CD4-positive, alpha-beta T cell treated with Interleukin-21 for 1 hour (primary cell): ENCODE measurements at places on chromosomes 7 and 10.

DNA sequence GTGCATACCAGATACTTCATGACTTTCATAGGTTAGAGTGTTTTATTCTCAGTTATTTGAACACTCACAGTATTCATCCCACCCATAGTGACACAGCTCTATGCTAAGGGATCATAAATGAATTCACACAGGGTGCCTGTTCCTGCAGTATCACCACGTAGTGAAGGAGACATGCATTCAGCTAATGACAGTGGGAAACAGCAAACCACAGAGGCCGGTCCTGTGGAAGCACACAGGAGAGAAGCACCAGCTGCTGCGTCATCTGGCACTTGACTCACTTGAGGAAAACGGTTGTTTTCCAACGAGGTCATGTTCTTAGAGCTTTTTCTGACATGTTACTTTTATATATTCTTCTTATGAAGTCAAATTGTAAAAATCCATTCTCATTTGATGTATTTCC is 73.0 kb downstream of the UBE3C start:
- no peak for DNase-seq

GRCh38 chr10:78417425-78418370 is 384.0 kb downstream of the RPS24 start:
- DNase-seq = no peak

GRCh38 chr10:62696798-62697197 is 107.7 kb upstream of the ADO start:
- no peak for DNase-seq

DNA sequence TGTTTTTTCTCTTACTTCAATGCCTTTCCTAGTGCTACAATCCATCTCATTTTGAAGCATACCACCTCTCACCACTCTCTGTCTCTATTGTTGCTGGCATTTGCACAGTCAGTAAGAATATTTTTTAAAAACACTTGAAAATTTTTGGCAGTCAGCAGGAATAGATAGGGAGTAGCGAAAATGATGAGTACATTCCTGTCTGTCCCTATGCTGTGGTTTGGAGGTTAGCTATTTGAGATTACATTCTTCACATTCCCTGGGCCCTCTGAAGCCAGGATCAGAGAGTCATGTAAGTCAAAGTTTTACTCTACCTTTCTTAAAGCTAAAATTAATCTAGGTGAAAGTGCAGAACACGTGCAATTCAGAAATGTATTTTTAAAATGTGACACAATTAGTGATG is 53.0 kb upstream of the MAGI2 start:
- DNase-seq = no peak

DNA sequence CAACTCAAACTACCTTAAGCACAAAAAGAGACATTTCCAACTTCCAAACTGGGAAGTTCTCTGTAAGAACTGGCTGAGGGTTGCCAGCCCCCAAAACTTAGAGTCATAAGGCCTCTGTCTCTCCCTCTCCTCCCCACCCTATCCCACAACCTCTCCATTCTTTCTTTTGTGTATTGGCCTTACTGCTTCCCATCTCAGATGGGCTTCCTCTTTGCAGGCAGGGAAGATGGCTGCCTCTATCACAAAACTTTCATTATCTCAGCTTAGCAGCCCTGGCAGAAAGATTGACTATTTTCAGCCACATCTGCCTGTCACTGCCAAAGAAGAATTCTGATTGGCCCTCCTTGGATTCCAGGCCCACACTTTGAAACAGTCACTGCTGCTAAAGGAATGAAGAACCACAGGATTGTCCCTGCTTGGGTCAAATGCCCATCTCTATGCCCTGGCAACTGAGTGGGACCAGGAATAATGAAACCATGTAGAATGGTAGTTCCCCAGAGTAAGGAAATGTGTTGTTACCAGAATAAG is 58.0 kb upstream of the PRKAR2B start:
- no peak for DNase-seq

GRCh38 chr7:47940088-47941013 is 7.9 kb downstream of the PKD1L1 start:
- no peak for DNase-seq

DNA sequence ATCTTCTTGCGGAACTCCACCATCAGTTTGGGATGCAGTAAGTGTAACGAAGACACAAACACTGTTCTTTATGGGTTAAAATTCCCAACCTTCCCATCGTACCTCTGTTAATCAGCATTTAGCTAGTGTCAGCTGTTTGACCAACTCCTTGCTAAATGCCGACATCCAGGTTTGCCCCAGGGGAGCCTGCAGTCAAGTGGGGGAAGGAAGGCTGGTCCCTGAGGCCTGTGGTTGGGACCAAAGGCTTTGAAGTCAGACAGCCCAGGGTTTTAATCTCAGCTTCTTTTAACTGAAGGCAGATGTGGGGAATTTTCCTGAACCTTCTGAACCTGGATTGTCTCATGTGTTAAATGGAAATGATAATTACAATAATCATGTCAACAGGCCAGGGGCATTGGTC is 443.7 kb downstream of the GLRX3 start:
- no peak for DNase-seq

DNA sequence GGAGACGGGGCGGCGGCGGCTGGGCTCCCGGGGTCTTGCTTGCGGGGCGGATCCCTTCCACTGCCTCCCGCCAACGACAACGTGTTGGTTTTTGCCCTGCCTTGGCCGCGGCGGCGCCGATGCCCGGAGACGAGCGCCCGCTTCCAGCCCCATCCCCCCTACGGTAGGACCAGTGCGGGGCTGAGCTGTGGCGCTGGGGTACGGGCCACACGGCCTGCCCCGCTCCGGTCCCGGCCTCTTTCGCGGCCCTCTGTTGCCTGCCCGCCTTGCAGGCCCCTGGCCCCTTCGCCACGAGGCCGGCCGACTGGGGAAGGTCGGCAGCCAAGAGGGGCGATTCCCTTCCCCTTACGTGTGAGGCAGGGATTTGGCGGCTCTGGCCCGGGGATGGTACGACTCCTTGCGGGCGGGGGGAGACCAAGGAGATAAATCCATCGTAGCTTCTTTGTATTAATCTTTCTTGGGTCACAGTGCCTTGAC is 488 bp downstream of the EIF4H start:
- peak; percentile 50 for DNase-seq

DNA sequence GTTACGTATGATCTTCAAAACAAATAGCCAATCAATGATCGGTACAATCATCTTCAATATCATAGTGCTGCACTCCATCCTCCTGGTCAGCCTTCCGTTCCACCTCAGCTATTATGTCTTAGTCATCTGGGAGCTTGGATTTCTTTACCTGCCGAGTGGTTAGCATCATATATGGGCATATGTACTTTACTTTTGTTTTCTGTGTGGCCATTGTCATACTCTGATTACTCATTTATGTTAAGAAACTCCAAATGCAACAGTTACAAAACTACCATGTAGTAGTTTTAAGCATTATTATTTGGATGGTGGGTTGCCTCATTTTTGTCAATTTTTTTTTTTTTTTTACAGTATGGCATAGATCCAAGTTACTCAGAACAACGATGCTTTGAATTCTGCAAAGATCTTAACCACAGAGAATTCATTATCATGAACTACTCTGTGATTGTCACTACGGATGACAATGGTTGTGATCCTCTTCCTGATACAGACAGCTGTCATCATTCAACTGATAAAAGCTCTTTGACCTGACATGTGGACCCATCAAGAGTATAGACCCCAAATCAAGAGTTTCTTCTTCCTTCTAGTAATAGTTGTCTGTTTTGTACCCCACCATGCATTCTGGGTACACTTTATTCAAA is 52.1 kb upstream of the NME8 start:
- no peak for DNase-seq

- DNase-seq = no peak
Measured at GRCh38 chr10:74875966-74876365, 49.6 kb downstream of the KAT6B start.

DNA sequence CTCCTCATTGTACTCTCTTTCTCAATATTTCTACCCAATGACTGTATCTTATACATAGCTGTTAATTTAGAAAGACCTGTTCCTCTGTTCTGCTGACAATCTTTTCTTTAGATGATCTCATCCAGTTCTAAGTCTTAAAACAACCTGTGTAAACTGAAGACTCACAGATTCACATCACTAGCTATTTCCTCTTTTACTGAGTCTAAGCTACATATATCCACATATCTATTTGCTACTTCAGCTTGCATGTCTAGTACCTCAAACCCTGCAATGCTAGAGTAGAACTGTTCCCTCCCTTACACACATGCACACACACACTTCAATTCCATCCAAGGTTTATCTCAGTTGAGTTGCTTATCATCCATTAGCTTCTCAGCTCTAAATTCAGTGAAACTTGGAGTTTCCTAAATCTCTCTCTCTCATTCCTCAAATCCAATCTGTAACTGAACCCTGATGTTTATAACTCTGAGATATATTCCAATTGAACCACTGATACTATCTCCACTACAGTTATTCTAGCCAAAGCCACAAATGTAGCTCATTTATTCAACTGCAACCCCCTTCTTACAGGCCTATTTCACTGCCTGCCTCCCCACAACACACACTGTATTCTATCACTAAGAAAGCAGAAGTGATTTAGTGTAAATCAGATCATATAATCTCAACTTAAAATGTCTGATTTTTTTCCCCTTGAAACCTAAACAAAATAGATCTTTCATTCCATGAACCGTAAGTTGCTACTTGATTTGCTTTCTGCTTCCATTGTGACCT is 1036.8 kb upstream of the POT1 start:
- DNase-seq = no peak

GRCh38 chr7:787332-788240 is 44.7 kb upstream of the SUN1 start:
- no peak for DNase-seq

DNA sequence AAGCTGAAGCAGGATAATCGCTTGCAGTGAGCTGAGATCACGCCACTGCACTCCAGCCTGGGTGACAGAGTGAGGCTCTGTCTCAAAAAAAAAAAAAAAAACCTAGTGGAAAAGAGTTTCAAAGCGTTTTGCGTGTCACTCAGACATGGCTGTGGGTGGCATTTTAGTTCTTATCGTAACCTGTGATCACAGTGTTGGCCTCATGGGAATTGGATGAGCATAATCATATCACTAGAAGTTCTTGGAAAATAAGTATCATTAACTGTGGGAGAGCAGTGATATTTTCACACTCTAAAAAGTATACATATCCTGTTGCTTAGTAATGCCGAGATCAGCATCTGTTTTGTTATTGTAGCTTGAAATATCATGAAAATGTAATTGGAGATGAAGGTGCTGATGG is 92.6 kb downstream of the CREM start:
- DNase-seq = no peak

- DNase-seq = no peak
Measured at GRCh38 chr10:18005781-18006456, 54.2 kb downstream of the SLC39A12 start.

DNA sequence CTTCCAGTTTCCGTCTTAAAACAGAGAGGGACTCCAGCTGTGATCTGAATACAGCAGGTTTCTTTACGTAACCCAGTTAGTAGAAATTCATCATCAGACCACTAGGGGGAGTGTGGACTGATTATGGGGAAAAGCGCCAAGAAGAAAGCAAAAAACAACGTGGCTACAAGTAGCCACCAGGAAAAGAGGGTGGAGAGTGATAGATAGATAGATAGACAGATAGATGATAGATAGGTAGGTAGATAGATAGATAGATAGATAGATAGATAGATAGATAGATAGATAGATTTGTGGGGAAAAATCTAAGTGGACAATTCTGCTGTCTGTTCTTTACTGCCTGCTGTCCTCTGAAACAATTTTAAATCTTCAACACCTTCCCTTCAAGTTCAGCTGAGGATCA is 12.7 kb upstream of the AKR1B10 start:
- DNase-seq = peak; percentile 66

DNA sequence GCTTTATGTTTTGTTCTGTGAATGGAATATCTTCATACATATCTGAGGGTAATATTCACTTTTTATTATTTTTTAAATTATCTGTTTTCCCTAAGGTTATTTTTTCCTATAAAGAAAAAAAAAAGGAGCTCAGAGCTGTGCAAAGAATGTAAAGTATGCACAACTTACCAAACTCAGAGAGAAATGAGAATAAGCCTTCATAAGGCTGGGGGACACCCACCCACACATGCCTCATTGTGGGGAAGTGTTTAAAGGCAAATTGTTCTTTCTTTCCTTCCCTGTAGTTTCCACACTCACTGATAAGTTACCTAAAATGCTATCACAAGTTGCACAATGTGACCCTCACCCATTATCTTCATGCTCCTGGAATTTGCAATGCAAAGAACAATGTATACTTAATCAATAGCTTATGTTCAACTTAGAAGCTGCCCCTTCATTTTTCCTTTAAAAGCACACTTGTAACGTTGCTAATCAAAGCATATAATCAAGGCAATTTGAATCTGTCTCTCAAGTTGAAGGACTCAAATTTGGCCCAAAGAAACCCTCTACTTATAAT is 108.1 kb downstream of the GNAT3 start:
- no peak for DNase-seq

GRCh38 chr10:31953080-31953479 is 24.4 kb upstream of the ARHGAP12 start:
- no peak for DNase-seq

- DNase-seq = peak; percentile 76
Measured at GRCh38 chr10:22927661-22928403, at the start of gene ARMC3. ARMC3 (plus strand) TSS chr10:22928053; CDS start chr10:22931997, 3,944 bp downstream.

GRCh38 chr10:29039677-29040189 is 249.1 kb upstream of the LYZL1 start:
- DNase-seq = no peak
